ENCODE measurements at places on chromosomes 11 and 22.

DNA sequence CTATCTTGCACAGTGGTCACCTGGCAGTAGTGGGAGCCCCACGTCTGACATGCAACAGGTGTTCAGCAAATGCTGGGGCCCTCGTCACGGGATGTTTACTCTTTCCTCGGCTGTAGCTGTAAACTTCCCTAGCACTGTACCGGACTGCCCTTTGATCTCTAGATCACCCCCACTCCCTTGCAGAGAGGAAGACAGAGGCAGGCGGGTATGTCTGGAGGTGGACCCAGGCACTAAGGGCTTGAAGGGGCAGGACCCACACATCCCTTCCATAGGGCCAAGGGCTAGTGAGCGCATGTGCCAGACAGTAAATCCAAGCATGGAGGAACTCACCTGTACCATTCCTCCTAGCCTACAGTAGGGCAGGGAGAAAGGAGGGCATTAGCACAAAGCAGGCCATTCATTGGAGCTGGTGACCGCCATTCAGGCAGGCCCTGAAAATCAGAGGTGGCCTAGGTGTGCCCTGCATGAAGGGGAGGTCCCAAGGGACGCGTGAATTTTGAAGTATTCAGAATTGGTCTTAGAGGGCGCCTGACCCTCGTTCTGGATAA, 1.9 kb upstream of the SMTN start:
- no peak for DNase-seq

- DNase-seq, result no peak
Observed at GRCh38 chr11:128568166-128568778, 19.1 kb downstream of the ETS1 start.

GRCh38 chr22:47164514-47165337, 402.3 kb downstream of the TBC1D22A start:
- DNase-seq, result no peak

DNA sequence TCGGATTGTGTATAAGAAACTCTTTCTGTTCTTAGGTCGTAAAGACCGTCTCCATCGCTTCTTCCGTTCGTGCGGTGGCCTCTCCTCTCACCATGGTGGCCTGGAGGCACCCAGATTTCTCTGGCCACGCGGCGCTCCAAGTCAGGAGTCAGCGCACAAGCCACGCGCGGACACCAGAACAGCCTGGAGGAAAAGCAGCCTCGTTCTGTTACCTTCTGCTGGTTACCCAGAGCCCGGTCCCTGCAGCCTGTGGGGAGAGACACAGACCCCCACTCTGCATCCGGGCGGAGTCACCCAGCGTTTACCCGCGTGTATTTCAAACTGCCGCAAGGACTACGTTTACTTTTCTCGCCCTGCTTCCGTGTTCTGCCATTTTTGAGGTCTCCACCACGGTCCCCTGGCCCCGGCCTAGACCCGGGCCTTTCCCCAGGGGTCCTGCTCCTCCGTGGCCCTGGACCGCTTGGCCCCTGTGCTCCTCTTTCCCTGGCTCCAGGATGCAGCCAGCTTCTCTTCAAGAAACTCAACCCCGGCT, 776.1 kb downstream of the BRD1 start:
- DNase-seq, result no peak

- peak; percentile 36 for DNase-seq
Observed at GRCh38 chr22:40855071-40855978, 1.1 kb downstream of the ST13 start.

DNA sequence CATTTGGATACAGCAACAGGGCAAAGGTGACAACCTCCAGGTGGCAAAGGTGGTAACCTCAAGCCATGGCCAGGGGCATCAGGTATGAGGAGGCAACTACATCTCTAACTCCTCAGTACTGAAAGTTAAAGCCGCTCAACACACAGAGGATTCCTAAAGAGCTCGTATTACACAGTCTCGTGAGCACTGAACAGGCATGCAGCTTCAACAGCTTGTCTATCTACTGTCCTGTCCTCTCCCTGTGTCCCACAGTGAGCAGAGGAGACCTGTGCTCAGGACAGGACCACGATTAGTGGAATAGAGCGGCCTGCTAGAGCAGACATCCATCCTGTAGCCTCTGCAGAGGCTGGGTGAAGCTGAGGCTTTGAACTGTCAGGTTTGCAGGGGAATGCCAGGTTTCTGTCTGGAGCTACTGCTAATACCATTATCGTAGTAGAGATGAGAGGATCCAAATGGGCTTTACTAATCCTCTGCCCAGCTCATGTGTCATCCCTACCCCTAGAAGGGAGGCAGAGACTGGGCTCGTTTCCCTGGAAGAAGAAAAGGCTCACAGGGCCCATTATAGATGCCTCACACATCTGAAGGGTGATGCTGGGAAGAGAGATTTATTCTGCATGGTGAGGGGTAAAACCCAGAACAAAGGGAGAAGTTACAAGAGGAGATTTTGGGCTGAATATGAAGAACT, 415.2 kb downstream of the LARGE1 start:
- DNase-seq, result no peak

DNA sequence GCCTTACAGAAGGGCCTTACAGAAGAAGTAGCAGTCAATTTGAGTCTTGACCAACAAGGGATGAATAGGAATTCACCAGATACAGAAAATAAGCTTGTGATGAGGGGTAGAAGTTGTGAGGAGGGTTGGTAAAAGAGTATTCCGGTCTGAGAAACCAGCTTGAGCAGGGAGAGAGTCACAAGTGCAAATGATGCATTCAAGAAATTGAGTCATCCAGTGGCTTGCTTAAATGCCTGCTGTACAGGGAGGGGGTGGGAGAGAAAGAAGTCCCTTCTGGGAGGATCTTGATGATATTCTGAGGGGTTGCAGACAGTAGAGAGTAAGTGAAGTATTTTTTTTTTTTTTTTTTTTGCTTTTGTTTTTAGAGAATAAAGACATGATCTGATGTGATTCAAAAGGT, 9.2 kb downstream of the CCKBR start:
- no peak for DNase-seq

DNA sequence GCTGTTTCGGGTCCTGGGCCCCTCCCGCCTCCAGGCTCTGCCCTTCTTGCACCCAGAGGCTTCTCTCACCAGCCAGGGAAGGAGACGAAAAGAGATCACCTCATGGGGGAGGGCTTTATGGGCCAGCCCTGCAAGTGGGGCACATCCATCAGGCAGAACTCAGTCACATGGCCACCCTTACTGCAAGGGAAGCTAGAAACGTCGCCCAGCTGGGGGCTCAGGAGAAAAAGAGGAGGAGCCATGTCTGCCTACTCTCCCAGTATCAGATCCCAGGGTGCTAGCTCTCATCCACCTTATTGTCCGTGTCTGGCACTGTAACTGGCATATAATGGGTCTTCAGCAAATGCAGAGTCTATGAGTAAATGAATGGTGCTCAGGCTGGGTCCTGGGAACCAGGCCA, 24.2 kb downstream of the MFNG start:
- DNase-seq, result no peak

DNA sequence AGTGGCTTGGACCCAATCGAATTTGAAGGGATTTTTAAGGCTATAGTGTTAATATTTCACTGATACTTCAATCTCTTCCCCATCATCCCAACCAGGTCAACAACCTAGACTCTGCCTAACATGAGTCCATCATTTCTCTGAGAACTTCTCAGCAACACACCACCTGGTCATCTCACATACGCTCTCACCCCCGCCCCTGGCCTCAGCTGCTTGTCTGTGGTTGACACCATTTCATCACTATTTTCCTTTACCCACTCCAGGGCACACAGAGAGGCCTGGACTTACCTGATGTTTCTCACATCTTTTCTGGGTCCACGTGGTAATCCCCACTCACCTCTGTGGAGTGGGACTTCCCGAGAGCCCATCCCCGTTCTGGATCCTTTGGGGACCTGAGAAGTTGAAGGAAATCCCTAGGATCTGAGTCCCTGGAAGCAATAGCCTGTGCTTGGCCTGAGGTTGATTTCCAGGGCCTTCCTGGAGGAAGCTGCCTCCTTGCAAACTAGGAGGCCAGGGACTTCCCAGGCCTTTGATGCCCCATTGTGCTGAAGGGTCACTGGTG, 3.2 kb downstream of the P2RX3 start:
- no peak for DNase-seq

DNA sequence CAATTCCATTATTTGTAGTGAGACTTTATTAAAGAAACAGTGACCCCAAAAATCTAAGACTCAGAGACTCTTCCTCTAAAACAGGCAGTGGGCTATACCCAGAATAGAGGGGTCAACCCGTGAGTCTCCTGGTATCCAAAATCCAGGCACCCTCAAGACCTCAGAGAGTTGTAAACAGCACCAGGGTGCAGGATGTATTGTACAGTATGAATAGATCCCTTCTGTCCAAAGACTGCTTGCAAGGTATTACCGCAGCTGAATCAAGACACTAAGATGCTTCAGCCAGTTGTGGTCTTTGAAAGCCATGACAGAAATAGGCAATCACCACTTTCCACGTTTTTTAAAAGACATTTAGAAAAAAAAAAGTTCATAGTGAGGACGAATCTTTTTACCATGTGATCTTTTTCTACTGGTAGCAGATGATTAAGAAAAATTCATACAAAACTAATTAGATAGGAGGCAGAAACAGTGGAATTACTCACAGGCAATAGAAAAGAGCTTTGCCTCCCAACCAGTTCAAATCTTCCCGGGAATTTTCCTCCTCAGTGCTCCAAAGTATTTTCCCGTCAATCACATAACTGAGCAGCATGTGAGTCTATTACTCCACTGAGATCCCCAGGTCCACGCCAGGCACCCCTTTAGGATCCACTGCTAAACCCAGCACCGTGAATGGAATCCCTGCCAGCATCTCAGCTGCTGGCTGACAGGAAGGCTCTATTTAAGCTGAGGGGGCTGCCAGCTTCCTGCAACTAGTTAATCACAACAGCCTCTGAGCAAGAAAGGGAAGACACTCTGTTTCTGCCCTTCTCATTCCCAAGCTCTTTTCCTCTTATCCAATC, 113.1 kb downstream of the ETS1 start:
- no peak for DNase-seq

DNA sequence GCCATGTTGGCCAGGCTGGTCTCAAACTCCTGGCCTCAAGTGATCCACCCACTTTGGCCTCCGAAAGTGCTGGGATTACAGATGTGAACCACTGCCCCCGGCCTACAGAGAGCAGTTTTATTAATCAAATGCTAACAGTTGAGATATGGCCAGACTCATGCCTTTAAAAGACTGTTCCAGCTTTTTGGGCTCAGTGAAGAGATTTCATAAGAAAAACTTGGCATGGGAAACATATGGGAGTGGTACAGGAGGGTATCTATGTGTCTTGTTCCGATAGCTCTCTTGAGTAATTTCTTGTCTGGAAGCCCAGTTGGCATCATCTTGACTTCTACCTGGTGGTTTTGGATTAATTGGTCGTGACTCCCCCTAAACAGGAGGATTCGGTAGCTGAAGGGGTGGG, 8.2 kb upstream of the SLC37A4 start:
- no peak for DNase-seq

DNA sequence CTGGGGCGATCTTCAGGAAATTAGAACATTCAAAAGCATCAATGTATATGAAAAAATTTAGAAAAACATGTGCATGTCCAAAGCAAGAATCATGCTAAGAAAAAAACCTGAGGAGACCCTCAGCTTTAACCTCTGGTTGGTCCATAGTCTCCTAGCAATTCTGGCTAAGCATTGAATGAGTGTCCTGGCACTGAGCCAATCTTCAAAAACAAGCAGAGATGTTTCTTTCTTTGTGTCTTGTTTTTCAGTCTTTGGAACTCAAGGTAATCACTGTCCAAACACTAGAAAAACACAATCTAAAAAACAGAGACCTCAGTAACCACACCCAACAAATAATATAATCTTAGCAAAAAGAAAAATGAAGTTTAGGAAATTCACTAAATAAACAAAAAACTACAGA, 205.4 kb upstream of the CARD18 start:
- DNase-seq, result no peak

- DNase-seq, result no peak
Observed at GRCh38 chr22:32222991-32223390, 18.1 kb upstream of the RFPL2 start.

DNA sequence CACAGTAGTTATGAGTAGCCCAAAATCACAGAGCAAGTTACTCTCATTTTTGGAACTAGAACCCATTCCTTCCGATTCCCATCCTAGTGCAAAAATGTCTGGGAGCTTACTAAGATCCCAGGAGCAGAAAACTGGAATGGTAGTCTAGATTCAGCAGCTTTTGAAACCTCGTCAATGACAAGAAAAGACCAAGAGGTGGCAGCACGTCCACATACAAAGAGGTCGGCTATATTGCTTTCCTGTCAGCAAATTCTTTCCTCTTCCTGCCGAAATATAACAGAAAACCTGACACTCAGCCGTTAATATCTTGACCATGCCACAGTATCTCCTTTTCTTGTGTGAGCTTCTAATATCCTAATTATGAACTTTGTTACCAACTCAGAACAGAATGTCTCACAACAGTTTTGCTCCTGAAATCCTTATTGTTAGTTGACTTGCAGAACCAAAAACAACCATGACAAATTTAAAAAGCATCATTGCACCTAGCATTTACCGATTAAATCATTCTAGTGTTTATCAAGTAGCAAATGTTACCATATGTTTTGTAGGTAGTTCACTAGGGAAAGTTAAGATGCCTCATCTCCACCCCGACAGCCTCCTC, 92.8 kb upstream of the OR9G4 start:
- DNase-seq, result peak; percentile 78

GRCh38 chr11:72762641-72763304, 10.6 kb upstream of the ARAP1 start:
- DNase-seq, result no peak

GRCh38 chr11:115845872-115846271, 341.7 kb upstream of the CADM1 start:
- no peak for DNase-seq

GRCh38 chr11:15716550-15716949, 601.8 kb downstream of the INSC start:
- DNase-seq, result no peak

DNA sequence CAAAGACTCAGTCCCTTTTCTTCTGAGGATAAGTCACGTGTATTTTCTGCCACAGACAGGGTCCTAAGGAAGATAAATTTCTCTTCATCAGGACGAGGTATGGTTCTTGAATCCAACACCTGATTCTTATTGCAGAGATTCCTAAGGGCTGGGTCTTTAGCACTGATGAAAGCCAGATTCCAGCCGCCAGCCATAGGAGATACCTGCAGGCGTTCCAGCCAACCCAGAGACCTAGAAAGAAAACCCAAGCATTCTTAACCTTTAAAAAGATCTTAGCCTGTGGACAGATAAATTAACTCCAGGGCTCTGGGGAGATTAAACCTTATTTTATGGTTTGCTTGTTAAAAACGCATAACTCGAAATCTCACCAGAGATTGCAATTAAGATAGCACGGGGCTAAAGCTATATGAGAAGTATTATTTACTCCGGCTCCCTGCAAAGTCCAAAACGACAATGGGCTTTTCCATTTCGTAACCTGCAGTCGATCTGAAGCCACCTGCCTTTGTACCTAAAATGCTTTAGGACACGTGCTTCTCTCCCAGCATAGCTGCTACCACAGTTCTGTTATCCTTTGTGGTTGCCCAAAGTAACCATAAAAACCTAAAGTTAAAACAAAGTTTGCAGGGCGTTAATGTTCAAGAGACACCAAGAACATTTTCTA, 104.5 kb downstream of the NXPE2 start:
- no peak for DNase-seq

DNA sequence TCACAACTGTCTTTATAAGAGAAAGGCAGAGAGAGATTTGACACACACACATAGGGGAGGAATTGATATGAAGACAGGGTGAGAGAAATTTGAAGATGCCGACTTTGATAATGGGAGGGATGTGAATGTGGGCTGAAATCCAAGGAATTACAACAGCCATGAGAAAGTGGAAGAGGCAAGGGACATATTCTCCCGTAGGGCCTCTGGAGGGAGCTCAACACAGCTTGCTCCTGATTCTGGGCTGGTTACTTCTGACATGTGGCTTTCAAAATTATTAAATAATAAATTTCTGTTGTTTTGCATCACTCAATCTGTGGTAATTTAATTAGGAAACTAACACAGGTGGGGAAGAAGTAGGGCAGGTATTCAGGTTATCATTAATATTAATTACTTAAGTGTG, 282.9 kb downstream of the LUZP2 start:
- DNase-seq, result no peak
